ENCODE measurements at places on chromosomes 16 and 17.

- DNase-seq: no peak
These were observed 272.3 kb downstream of the HS3ST3A1 start for GRCh38 chr17:13329421-13329820.

GRCh38 chr16:81532491-81533174 is 88.0 kb downstream of the CMIP start:
- DNase-seq: no peak

DNA sequence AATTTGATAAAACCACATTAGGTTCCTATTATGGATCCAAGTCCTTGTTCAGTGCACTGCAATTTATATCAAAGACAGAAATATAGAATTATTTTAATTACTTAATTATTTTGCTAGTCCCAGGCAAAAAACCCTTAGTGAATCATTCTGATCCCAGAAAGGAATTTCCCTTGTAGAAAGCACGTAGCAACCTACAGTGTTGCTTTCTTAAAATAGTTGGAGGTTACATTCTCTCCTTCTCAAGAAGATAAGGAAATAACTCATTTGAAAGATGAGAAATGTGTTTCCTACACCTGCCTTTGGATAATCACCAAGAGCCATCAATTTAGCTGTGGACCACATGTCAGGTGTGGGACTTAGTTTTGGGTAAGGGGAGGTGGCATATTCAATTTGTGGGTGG is 434.9 kb downstream of the SHISA9 start:
- no peak for DNase-seq

DNA sequence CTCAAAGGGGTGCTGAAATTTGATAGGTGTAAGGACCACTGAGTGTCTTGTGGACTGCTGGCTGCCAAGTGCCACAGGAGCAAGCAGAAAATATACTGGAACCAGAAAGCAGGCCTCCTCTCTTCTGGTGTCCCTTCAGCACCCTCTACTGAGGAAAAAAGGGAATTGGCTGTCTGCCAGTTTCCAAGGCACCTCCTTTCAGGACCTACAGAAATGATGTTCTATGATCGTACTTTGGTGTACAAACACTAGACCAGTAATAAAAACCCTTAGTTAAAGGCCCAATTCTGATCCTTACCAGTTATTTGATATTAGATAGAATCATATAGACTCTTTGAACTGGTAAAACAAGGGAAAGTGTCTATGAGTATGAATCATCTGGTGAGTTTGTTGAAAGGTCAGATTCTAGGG is 35.8 kb upstream of the BCAS3 start:
- DNase-seq: no peak

DNA sequence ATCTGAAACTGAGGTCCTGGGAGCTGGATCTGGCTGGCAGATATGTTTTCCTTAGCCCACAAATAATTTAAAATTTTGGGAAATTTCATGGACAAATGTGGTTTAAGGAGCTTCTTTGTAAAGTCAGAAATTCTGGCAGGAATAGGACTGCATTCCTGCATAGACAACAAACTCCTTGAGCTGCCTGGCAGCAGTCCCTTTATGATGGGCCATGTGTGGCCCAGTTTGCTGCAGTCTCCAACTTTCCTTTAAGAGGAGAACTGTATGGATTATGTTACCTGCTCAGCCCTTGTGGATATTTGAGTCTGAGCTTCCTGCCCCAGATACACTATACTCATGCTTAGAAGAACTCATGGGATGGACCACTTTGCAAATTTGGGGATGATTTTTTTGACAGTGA is 48.5 kb upstream of the HS3ST2 start:
- no peak for DNase-seq

- DNase-seq: no peak
These were observed 17.6 kb downstream of the ACSF3 start for GRCh38 chr16:89111263-89111662.

- DNase-seq: peak; percentile 76
These were observed 48.4 kb upstream of the KDM8 start for GRCh38 chr16:27154705-27155521.

GRCh38 chr17:69508814-69509213 is 94.3 kb downstream of the MAP2K6 start:
- DNase-seq: no peak

GRCh38 chr16:31676731-31677130 is 149.0 kb downstream of the AHSP start:
- no peak for DNase-seq

- no peak for DNase-seq
These were observed 254.4 kb downstream of the PHKB start for GRCh38 chr16:47715442-47716083.

GRCh38 chr17:9204637-9205329 is 183.5 kb downstream of the NTN1 start:
- DNase-seq: no peak

GRCh38 chr17:48455791-48456190 is 25.8 kb upstream of the SKAP1 start:
- no peak for DNase-seq

- no peak for DNase-seq
These were observed 28.8 kb downstream of the SYT17 start for GRCh38 chr16:19196871-19197270.

DNA sequence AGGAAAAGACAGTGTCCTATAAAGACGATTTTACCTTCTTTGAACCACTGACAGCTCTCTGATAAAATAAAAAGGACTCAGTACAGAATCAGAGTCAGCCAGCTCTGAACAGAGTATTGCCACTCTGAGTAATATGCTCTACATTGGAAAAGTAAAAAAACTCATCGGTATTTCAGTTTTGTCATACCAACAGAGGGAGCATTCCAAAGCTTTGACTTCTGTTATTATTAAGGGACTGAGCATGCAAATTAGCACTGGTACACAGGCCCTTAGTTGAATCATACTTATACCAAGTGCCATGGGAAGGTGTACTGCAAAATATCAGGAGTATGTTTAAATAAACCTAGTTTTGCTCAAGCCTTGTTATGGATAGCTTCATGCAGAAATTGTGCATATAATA is 509.0 kb upstream of the KIF2B start:
- DNase-seq: no peak

GRCh38 chr17:73194514-73195222 is 1.8 kb downstream of the COG1 start:
- DNase-seq: no peak

GRCh38 chr17:7221278-7222092 is 1.7 kb downstream of the ACADVL start:
- DNase-seq: no peak

DNA sequence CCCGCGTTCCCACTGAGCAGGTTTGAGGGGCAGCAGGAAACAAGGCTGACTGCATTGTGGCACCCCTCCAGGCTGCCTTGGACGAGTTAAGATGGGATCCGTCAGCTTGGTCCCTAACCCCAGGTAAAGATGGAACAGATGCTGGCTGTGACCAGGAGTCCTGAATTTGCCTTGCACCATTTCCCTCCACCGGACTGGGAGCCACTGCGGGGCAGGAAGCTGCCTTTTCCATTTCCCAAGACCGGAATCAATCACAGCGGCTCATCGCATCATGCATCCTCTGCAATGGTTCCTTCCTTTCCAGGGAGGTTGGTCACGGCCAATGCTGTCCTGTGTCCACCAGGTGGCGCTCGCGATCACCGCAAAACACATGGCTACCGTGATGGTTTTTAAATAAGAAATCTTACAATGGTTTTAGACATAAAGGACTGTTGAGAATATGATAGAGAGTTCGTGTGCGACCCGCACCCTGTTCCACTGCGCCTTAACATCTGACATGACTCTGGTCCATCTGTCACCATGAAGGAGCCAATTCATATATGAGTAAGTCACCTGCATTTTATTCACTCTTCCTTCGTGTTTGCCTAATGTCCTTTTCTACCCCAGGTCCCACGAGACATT is 6.8 kb upstream of the MEAK7 start:
- DNase-seq: peak; percentile 61

- no peak for DNase-seq
These were observed 7.5 kb upstream of the SNTB2 start for GRCh38 chr16:69179328-69180010.

- no peak for DNase-seq
These were observed 23.5 kb downstream of the CACNG5 start for GRCh38 chr17:66858226-66859083.

- no peak for DNase-seq
These were observed 23.8 kb downstream of the SLC12A3 start for GRCh38 chr16:56888806-56889205.

- no peak for DNase-seq
These were observed 43.8 kb downstream of the SPAG9 start for GRCh38 chr17:51076821-51077220.

DNA sequence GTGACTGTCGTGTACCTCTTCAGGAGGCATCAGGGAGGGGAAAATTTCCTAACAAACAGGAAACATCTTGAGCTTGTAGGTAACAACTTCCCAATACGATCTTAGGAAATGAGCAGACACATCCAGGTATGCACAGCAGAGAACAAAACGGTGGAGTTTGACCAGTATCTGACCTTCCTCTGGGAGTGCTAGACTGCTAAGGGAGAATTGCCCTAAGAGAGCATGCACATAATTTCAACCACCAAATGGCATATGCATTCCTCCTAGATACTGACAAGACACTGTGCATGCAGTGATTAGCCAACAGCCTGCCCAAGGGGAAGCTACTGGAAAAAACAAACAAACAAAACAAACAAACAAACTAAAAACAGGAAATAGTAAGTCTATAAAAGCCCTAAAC is 120.6 kb upstream of the RBBP6 start:
- no peak for DNase-seq

DNA sequence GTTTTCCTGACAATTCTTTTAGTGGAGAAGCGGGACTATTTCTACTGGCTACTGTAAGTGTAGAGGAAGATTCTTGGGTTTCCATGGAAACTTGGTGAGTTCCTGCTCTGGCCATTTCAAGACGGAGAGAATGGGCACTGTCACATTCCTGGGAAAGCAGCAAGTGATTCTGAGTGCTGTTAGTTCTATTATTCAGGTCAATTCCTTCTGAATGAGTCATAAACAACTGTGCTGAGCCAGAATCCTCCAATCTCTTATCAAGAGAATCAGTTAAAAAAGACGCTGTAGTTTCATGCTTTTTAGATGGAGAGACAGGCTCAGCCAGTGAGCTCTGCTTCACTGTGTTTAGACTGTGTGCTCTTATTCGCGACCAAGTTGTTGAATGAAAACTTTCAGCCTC is 19.6 kb downstream of the AKAP10 start:
- DNase-seq: no peak

DNA sequence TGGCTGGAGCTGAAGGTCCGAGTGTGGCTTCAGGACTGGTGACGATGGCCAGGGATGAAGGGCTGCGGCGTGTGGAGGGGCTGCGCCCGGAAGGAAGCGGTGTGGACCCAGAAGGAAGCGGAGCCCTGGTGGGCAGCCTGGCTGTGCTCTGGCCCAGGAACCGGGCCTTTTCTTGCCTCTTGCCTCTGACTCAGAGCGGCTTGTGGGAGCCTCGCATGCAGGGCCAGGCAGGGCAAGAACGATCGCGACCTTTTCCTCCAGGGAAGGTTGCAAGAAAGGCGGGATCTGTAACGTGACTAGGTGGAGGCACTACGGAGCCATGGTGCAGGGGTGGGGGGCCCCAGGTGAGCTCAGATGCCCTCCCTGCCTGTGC is 78.0 kb downstream of the JPH3 start:
- no peak for DNase-seq

- DNase-seq: no peak
These were observed 65.7 kb downstream of the TMEM132E start for GRCh38 chr17:34644941-34645550.

DNA sequence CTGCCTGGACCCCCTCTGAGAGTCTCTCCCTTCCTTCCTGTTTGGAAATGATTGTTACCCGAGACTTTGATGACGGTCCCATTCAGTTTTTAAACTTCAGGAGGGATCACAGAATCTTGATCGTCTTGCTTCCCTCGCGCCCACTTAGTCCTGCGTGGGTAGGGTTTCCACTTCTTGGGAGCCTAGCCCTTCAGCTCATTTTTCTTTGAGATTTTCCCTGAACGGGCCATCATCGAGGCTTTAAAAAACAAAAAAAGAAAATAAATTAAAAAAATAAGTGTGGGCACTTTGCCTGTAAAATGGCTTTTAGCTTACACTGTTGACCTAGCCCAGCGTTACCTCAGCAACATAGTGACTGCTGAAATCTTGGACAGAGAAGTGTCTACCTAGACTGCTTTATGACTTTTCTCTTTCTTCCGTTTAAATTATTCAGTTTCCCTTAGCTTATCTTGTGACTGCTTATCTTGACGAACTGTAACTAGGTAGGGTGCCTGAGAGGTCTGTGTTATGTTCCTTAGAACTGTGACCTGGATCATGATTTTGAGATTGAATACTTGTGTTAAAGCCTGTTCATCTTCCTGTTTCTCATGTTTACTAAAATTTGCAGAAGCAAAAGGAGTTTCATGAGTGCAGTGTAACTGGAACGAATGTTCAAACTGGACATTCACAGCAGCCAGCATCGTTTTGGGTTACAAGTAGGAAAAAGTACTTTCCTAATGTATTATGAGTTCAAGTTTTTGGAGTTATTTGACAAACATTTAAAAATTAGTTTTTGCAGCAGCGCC is 874 bp downstream of the WWP2 start:
- no peak for DNase-seq

DNA sequence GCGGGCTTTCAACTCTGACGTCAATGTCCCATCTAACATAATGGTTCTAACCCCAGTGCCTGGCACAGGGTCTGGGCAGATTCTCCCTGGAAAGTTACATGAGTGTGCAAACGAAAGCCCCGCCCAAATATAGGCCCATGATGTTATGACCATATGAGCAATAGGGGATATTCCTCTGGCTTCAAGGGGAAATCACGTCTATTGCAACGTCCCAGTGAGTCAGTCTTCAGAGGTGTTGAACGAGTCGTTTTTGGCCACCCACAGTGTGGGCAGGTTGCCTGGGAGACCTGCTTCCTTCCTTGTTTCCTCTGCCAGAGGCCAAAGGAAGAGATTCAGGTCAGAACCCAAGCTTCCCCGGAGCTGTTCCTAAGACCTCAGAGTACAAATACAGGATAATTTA is 30.3 kb downstream of the PIK3R5 start:
- no peak for DNase-seq

DNA sequence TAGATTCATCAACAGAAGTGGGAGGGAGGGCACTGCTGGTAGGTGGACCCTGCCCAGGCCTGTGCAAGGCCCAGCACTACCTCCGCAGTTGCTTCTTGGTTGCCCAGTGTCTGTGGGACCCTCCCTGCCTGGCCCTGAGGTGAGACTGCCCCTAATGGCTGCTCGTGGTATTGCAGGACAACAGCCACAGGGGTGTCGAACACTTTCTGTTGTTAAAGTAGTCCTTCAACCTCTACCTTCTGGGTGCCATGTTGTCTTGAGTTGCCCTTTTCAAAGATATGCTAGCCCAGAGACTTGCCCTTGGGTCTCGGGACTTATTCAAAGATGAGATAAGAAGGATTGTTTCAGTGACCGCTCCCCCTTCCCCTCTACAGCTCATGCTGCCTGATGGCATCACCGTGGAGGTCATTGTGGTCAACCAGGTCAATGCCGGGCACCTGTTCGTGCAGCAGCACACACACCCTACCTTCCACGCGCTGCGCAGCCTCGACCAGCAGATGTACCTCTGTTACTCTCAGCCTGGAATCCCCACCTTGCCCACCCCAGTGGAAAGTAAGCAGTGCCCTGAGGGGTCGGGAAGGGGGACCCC is 29.1 kb downstream of the AKAP1 start:
- DNase-seq: peak; percentile 63
